Activated CD8-positive, alpha-beta T cell treated with anti-CD3 and anti-CD28 coated beads, Interleukin-2, amount 10 ng/mL, durations not matched to agents 7 days and 5 days (primary cell): ENCODE measurements at places on chromosomes 1 and 21.

GRCh38 chr1:187443939-187444338 lies 615.2 kb downstream of the PLA2G4A start:
- no peak for DNase-seq

DNA sequence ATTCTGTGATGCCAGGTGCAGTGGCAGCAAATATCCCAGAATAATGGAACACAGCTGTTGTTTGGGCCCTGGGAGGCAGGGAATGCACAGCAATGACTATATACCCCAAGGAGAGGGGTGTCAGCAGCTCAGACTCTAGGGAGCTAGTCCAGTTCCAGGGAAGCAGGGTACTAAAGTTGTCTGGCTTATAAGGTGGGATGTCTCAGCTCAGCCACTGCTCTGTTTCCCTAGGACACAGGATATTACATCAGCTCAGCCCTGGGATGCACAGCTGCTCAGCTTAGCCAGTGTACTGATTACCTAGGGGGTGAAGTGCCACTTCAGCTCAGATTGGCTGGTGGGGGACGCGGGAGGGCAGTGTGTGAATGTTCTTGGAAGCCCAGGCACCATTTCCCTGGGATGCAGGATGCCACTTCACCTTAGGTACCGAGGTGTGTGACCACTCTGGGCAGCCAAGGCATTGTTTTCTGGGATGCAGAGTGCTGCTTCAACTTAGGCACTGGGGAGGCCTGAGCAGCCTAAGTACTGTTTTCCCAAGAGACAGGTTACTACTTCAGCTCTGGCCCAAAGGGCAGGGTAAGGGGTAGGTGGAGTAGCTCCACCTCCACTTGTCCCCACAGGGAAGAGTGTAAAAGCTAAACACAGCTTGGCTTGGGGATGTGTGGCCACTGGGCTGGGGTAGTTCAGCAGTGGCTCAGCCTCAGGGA lies 59.4 kb downstream of the DIPK1A start:
- DNase-seq: no peak

GRCh38 chr1:10514490-10515235 lies 39.9 kb downstream of the PEX14 start:
- DNase-seq: no peak

DNA sequence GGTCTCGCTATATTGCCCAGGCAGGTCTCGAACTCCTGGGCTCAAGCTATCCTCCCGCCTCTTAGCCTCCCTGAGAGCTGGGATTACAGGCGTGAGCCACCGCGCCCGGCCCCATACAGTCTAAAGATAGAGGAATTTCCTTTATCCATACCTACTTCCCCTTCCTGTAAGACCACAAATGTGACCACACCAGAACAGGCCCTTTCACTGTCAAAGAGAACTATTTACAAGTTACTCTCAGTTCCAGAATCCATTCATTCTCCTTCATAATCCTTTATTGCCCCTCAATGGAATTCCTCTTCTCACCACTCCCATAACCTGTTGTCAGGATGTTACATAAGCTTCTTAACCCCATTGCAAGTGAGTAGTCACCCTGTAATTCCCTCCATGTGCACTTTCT lies 26.3 kb upstream of the SLC5A9 start:
- DNase-seq: no peak

GRCh38 chr1:19035377-19036040 lies 79.0 kb upstream of the IFFO2 start:
- no peak for DNase-seq

DNA sequence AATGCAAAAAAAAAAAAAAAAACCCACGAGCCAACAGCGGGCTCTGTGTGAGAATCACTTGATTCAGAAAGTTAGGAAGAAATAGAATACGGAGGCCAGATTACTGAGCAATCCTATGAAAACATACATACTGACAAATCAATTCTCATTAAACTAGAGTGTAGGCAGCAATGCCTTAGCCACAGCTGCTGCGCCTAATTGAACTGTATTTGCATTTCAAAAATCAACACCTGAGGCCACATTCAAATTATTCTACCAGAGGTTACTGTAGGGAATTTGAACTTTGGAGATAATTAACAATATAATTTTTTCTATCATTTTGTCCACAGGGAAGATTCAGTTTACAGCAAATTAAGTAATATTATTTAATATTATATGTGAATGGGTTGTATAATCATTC lies 138.4 kb upstream of the PLD5 start:
- no peak for DNase-seq

- DNase-seq: no peak
Measured at GRCh38 chr21:33189237-33189636, 40.5 kb upstream of the IFNAR2 start.

DNA sequence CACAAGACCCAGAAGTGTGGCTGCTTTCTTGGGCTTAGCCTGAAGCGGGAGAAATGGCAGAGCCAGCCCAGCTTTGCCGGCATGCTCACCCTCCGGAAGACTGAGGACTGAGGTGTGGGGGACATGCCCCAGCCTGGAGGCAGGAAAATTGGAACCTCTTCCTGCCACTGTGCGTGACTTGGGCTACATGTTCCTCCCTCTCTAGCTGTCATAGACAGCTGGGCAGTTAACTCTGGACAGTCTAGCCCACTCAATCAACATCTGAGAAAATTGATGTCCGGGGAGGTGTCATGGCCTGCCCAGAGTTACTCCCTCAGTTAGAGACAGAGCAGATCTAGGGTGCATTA lies 59.7 kb downstream of the UBE2T start:
- no peak for DNase-seq

GRCh38 chr1:107575226-107575625 lies 389.8 kb downstream of the VAV3 start:
- DNase-seq: no peak

GRCh38 chr21:40177979-40178378 lies 310.7 kb downstream of the PCP4 start:
- DNase-seq: no peak
